ENCODE measurements at places on chromosomes 1 and 21.

DNA sequence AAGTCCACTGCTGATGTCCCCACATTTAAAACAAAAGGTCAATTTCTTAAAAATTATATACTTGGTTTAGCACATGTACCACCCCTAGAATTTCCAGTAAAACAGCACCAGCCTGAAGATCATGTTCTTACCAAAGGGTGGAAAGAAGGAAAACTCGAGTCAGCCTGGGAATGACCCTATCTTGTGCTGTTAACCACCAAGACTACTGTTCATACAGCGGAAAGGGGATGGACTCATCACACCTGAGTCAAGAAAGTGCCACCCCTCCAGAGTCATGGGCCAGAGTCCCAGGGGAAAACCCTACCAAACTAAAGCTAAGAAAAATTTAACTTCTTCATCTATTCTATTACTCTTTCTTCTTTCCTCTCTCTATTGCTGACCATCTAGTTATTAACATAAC is 113.6 kb upstream of the PPM1J start:
- DNase-seq, result no peak

DNA sequence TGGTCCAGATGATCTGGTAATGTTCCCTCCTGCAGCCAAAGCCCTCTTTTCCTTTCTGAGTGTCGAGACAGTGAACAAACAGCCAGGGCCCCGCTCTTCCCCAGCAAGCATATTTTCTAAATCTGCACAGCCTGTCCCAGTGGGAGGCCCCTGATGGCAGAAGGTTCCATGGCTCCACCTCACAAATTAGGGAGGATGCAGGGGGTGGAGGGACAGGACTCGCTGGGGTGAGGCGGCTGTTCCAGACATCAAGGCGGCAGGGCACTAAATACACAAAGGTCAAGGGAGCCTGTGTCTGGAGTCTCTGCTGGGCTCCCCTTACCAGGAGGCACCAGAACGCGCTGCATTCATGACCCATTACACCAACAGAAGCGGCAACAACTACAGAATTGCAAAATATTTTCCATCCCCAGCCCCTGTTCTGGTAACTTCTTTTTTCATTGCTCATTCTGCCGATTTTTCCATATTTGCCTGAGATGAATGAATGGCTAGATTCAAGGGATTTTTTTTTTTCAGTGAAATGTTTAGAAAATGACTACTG is 27.0 kb upstream of the PRELP start:
- no peak for DNase-seq

- no peak for DNase-seq
These were observed 59.4 kb upstream of the FMOD start for GRCh38 chr1:203410182-203410900.

- DNase-seq, result no peak
These were observed 93.7 kb downstream of the WDR3 start for GRCh38 chr1:118023199-118023598.

DNA sequence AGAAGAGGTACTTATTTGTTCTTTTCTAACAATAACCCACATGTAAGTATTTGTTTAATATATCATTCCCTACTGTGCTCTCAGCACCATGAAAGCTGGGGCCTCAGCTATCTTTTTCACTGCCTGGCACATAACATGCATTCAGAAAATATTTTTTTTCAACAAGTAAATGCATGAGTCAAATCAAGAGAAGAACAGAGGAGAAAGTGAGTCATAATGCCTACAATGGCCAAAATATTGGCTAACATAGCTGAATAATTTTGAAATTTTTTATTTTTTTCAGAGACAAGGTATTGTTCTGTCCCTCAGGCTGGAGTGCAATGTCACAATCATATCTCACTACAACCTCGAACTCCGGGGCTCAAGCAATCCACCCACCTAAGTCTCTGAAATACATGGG is 252.2 kb upstream of the ADAMTS5 start:
- no peak for DNase-seq

- DNase-seq, result no peak
These were observed 57.9 kb upstream of the FMOD start for GRCh38 chr1:203408486-203409481.

GRCh38 chr1:223129229-223129901 is 13.7 kb downstream of the TLR5 start:
- no peak for DNase-seq

- no peak for DNase-seq
These were observed 88.4 kb downstream of the PRKAB2 start for GRCh38 chr1:147083919-147084272.

DNA sequence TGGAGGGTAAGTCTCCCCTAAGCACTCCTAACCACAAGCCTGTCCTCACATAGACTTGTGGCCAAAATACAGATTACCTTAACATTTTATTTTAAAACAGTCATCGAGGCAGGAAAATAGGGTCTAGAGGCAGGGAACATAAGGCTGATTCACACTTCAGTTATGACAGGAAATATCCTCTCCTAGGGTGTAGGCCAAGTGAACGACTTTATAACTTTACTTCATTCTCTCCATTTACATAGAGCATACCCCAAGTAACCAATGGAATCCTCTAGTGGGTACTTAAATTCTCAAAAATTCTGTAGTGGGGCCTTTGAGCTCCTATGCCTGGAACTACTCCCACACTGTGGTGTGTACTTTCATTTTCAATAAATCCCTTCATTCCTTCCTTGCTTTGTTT is 113.0 kb downstream of the WDR3 start:
- DNase-seq, result no peak

GRCh38 chr1:221781102-221781755 is 39.3 kb upstream of the DUSP10 start:
- no peak for DNase-seq

- DNase-seq, result no peak
These were observed 38.9 kb downstream of the SPRTN start for GRCh38 chr1:231376875-231377549.

GRCh38 chr1:196467230-196467925 is 140.9 kb downstream of the KCNT2 start:
- DNase-seq, result no peak

GRCh38 chr1:119550381-119550780 is 43.4 kb downstream of the HSD3B1 start:
- no peak for DNase-seq

DNA sequence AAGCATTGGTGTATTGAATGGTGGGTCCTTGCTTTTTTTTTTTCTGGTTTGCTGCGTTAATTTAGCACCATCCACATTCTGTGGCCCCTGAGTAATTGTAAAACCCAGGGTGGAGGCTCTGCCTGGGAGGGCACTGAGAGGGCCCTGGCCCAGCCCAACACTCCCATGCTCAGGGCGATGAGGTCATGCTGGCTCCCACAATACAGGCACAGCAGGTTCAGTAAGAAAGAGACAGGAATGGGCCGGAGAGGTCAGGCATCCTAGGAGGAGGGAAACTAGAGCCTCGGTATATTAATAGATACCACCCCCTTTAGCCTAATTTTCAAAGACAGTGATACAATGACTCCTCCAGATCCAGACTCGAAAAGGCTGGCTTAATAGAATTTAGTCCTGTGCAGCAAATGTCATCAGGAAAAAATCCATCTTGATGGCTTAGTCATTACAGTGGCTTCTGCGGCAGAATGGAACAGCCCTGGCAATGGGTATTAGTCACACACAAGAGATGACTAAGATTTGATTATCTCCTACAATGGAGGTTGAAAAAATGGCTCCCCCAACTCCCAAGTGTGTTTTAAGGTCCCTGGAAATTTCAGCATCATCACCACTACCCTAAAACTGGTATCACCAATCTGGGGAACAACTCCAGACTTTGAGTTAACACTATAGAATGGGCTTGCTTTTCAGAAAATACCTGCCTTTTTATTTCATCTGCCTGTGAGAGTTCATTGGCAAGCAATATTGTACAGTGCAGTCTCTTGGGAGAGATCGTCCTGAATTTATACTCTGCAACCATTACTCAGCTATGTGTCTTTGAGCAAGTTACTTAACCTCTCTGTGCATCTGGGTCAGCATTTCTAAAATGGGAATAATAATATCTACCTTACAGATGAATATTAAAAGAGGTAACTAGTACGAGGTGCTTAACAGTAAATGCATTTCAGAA is 43.9 kb upstream of the LYST start:
- DNase-seq, result no peak

DNA sequence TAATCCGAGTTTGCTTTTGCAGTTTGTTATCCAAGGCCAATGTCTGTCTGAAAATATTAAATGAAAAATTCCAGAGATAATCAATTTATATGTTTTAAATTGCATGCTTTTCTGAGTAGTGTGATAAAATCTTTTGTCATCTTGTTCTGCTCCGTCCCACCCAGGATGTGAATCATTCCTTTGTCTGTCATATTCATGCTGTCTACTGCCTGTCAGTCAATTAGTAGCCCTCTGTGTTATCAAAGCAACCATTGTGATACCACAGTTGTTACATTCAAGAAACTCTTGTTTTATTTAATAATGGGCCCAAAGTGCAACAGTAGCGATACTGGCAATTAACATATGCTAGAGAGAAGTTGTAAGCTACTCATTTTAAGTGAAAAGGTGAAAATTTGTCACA is 819.3 kb downstream of the BRINP3 start:
- DNase-seq, result no peak

DNA sequence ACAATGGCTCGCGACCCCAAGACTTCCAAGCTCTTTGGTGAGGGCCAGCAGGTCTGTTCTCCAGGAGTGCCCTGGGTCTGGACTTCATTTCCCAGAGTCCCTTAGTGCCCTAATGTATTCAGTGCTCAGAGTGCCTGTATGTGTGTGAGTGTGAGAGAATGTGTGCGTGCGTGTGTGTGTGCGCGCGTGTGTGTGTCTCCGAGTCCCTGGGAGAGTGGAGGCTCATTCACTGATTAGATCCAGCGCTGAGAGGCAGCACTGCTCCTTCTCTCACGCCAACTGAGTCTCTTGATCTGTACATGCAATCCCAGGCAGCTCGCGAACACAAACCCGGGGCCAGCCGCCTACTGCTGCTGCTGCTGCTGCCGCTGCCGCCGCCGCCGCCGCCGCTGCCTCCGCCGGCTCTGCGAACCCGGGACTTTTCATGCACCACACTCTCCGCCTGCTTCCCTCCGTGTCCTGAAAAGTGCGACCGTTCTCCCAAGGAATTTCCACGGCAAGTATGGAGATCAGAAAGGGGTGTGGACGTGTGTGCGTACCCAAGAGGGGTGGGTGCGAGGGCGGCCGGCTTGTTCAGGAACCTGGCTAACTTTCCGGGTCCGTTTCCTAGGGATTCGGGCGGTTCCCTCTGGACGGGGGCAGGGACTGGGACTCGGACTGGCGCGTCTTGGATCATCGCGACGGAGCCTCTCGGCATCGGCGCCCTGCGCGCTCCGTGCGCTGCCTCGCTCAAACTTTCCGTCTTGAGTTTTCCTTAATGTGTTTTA is at the start of gene RNF220:
Gene RNF220 (plus strand): TSS at position 225 of the 767 bp plus-strand sequence.
- DNase-seq, result peak; percentile 5

DNA sequence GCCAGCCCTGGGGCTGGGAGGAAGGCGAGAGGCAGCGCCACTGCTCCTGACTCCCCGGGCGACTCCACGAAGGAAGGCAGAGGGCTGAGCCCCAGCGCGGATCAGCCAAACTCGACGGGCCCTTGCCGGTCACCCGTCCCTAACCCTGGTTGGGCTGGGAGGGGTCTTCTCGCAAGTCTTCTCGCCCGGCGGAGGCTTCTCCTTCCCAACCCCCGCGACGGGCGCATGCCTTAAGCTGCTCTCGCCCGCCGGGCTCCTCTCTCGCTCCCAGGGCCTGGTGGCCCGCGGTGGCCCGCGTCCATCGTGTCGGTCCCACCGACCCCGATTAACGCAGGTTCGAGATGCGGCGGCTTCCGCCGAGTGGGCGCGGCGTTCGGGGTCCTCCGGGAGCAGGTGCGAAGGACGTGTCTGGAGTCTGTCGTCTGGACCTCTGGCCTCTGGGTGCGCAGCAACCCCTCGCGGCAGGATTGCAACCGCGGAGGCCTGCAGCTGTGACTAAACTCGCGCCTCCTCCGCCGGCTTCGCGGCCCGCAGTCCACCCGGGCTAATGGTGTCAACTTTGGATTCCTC is 29.0 kb upstream of the PPM1J start:
- DNase-seq, result no peak
